ENCODE measurements at places on chromosomes 11 and 22.

- no peak for DNase-seq
Observed at GRCh38 chr11:132318421-132319157, 948.2 kb downstream of the NTM start.

DNA sequence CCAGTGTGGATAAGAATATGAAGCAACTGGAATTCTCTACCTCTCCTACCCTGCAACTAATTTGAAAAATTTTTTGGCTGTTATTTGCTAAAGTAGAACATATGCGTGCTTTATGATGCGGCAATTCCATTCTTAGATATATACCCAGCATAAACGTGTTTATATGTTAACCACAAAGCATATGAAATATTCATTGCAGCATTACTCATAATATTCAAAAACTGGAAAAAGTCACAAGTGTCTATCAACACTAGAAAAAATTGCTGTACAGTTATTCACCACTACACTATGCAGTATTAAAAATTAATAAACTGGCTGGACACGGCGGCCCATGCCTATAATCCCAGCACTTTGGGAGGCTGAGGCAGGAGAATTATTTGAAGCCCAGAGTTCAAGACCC is 226.4 kb downstream of the LUZP2 start:
- DNase-seq = no peak

- no peak for DNase-seq
Observed at GRCh38 chr11:115610908-115611307, 106.7 kb upstream of the CADM1 start.

DNA sequence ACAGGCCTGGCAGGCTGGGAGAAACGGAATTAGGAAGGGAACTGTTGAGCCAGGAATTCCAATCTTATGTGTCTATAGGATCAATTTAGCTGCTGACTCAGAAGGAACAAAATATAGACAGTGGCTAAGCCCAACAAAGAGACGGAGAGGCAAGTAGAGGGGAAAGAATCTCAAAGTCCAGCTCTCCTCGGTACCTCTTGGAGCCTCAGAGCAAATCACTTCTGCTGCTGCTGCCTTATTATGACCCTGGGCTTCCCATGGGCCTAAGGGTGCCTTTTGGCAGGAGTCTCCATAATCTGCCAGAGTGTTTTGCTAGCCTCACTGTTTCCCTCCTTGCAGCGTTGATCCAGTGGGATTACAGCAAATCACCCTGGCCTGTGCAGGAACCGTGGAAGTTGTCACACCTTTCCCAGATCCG is 31.7 kb downstream of the PAX6 start:
- DNase-seq = no peak

DNA sequence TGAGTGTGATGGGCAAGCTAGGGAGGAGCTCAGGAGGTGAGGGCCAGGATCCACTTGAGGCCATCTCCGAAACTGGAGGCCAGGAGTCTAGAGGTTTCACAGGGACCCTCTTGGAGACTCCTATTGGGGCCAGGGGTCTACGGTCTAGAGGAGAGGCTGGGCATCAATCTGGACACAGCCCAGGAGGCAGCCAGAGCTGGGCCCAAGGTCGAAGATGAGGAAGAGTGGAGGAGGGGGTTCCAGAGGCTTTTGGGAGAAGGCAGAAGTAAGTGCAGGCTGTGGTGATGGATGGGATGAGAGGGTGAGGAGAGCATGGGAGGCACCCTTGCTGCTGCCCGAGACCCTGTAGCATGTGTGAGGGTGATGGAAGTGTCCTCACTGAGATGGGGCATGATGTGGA is 56.6 kb downstream of the LRRC32 start:
- DNase-seq = no peak

- no peak for DNase-seq
Observed at GRCh38 chr11:102518296-102519094, 12.1 kb downstream of the MMP7 start.

- DNase-seq = no peak
Observed at GRCh38 chr22:42217752-42218280, 52.6 kb downstream of the TCF20 start.

DNA sequence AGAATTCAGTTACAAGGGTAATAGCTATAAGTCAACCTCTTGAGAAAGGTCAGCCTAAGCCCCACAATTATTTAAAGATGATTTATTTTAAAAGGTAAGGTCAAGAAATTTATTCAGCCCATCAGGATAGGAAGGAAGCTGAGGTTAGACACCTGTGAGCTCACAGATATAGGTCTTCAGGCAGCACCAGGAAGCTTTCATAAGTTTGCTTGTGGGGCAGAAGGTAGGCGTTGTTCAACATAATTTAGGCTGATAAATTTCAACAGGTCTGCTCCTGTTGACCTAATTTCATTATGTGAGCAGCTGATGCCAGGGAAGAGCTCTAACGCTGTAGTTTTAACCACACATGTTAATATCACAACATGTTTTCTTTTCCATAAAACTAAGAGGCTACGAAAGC is 118.1 kb upstream of the APOA1 start:
- DNase-seq = no peak

DNA sequence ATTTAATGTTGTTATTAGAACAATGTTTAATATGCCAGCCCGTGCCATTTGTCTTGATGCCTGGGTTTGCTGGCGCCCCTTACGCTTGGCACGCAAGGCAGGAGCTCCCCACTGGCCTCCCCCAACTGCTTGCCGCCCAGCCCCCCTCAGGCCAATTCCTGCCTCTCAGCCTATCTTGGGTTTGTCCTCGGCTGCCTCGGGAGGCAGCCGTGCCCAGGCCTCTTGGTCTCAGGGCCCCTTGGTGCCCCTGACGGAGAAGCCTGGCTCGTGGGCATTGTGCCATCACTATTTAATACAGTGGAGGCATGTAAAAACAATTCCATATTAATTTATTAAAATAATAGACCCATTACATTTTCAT is 119.8 kb downstream of the KCNQ1OT1 start:
- DNase-seq = no peak

GRCh38 chr11:125455851-125456250 is 40.2 kb downstream of the FEZ1 start:
- DNase-seq = no peak

DNA sequence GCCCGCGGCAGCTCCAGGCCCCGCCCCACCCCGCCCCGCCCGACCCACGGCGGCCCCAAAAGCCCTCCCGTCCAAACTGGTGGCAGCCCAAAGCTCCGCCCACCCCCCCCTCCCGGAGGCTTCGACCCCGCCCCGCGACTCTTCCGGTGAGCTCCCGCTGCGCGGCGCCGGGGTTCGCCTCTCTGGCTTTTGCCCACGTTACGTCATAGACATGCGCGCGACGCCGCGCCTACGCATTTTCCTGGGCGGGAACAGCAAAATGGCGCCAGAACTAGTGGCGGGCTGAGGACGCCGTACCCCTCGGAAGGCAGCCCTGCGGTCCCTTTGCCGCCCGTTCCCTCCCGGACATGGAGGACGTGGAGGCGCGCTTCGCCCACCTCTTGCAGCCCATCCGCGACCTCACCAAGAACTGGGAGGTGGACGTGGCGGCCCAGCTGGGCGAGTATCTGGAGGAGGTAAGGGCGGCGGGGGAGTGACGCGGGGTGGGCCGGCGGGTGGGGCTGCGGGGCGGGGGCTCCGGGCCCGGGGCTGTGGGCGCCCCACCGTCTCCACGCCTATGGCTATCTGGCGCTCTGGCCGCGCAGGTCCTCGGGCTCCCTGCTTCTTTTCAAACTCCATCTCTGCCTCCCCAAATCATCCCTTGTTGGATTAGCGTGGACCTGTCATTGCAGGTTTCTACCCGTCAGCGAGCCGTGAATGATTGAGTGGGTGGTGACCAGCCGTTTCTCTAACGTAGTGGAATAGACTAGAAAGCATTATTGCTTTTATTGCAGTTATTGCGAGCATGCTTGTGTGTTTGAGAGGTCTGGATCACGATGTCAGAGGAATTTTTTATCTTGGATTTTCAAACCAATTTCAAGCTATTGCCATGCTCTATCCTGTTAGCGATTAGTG is at the start of gene NCAPH2:
Gene NCAPH2, plus strand, starts transcription at position 234 of the 894 bp plus-strand sequence. Its CDS starts 114 bp downstream, at position 348.
- DNase-seq = peak; percentile 100

GRCh38 chr11:121449626-121450025 is 2.5 kb upstream of the SORL1 start:
- DNase-seq = no peak
